ENCODE measurements at places on chromosomes 4 and X. TPM values are rescaled to one million over a fixed set of nuclear protein-coding genes. Genes with fewer than 3 reads are reported as not detected.

The POU4F2 gene
- total RNA-seq: not detected

The TRO gene
- 8.6 TPM for total RNA-seq

The CXorf49 gene
- not detected for total RNA-seq

The C1QTNF7 gene
- not detected for total RNA-seq

The PGRMC2 gene
- 22.3 TPM for total RNA-seq

The GPRIN3 gene
- total RNA-seq: 15.3 TPM

The MSL3 gene
- total RNA-seq: 25.8 TPM

The AGA gene
- 34.6 TPM for total RNA-seq

The SERPINA7 gene
- not detected for total RNA-seq
